ENCODE measurements at places on chromosomes 5 and 9. TPM values are rescaled to one million over a fixed set of nuclear protein-coding genes. Genes with fewer than 3 reads are reported as not detected.
A peak's percentile ranks its signal among the peaks of the same experiment; 100 is the strongest.

Gene GABRA6
- total RNA-seq = not detected

DNA sequence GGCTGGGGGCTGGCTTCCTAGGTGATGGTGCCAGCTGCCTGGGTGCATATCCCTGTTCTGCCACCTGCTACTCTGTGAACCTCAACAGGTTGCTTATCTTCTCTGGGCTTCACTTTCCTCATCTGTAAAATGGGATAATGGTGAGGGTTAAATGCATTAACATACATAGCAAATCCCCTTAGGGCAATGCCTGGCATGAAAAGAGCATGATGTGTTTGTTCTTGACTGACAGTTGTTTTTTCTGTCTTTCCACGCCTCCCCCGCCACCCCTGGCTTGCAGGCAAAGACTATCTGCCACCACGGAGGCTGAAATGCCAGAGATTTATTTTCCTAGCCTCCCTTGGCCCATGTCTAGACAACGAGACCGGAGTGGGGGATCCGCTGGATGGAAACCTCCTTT is 280.5 kb downstream of the NSG2 start:
- H3K36me3 ChIP-seq = no peaks in the 10 kb centered on the region
- H3K27me3 ChIP-seq = no peaks in the 10 kb centered on the region
- no peak for DNase-seq
- no peak overlapping the region for H3K27ac ChIP-seq

DNA sequence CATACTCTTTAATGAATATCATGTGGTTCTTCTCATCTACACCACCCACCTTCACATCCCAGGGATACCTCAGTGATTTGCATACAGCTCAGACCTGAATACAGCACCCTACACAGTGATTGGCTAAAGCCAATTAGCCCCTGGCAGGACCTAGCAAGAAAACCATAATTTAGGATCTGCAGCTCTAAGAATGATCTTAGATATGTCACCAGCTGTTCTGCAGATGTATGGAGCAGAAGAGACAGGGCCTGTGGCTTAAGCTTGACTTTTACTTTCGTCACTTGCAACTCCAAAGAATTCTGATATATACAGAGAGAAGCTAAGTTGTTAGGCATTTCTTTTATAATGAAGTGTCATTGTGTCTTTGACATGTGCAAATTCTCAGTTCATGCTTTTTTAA is 483.2 kb upstream of the C9orf72 start:
- H3K27me3 ChIP-seq = no peaks in the 10 kb centered on the region
- no peak for DNase-seq
- H3K27ac ChIP-seq = no peak overlapping the region
- H3K4me1 ChIP-seq = peaks cover 21% of the 10 kb centered on the region

DNA sequence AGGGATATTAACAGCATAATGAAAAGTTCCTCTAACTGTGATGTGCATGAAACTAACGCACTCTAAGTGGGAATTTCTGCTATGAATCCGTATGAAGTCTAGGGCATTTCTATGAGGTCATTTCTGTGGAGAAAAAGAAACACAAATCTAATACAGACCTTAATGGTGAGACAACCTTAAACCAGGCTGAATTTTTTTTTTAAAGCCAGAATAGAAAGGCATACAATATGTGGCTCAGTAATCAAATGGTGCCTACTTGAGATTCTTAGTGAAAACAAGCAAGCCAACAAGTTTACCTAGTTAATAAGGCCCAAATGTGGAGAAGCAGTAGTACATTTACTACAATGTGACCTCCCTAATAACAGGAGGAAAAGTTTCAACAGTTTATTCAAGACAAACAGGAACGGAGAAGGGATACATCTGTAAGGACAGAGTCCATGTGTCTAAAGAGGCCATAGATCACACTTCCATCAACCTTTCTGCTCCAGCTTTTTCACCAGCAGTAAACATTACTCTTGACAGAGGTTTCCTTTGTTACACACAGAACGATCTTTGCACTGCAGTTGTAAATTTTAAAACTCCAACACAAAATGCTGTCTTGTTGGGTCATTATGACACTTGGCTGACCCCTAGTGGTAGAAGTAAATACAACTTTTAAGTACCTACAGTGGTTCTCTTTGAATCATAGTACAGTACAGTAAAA is 26.2 kb downstream of the CARNMT1 start:
- H3K4me3 ChIP-seq = no peak overlapping the region
- H3K4me1 ChIP-seq = peaks cover 11% of the 10 kb centered on the region
- no peak overlapping the region for H3K27ac ChIP-seq
- peaks cover 14% of the 10 kb centered on the region for H3K36me3 ChIP-seq
- H3K27me3 ChIP-seq = no peaks in the 10 kb centered on the region
- no peak for DNase-seq

GRCh38 chr5:57736716-57737115 is 254.1 kb upstream of the ACTBL2 start:
- no peak for DNase-seq
- H3K4me1 ChIP-seq = peaks cover 35% of the 10 kb centered on the region
- H3K4me3 ChIP-seq = no peak overlapping the region
- H3K27ac ChIP-seq = peak overlapping the region; percentile 58
- H3K27me3 ChIP-seq = no peaks in the 10 kb centered on the region

DNA sequence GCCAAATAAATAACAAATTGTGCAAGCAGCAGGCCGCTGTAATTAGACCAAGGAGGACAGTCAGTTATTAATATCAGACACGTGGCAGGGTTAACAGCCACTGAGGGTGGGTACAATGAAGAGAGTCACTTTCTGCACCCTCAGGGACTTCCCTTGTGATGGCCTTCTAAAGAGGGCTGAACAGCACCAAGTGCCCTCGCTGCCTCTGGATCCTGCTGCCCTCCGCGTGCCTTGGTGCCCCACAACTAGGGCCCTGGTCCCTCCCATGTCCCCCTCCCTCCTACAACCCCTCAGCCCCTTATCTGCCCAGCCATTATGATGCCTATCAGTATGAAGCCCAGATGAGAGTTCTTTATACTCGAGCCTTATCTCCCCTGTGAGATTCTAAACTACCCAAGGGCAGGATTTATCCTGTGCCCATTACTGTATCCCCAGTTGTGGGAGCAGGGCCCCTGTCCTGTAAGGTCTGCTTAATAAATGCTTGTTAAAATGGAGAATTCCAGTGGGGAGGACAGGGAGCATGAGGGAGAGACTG is 37.3 kb downstream of the PCDH1 start:
- DNase-seq = no peak
- H3K4me1 ChIP-seq = peaks cover 39% of the 10 kb centered on the region
- H3K27me3 ChIP-seq = peaks cover 9% of the 10 kb centered on the region
- no peak overlapping the region for H3K4me3 ChIP-seq
- H3K27ac ChIP-seq = no peak overlapping the region

- H3K4me3 ChIP-seq = no peak overlapping the region
- H3K27ac ChIP-seq = no peak overlapping the region
- no peaks in the 10 kb centered on the region for H3K36me3 ChIP-seq
Observed at GRCh38 chr9:136144450-136144849, 25.8 kb upstream of the TMEM250 start.

Gene IL4
- not detected for total RNA-seq

GRCh38 chr5:159102311-159102934 is 2.7 kb upstream of the EBF1 start:
- H3K4me3 ChIP-seq = no peak overlapping the region
- no peaks in the 10 kb centered on the region for H3K36me3 ChIP-seq
- DNase-seq = no peak

Gene COMMD10
- total RNA-seq = 25.7 TPM

GRCh38 chr5:179494774-179495526 is 55.4 kb upstream of the RUFY1 start:
- no peak overlapping the region for H3K27ac ChIP-seq
- H3K27me3 ChIP-seq = peaks cover 11% of the 10 kb centered on the region
- no peak overlapping the region for H3K4me3 ChIP-seq
- no peak for DNase-seq
- no peaks in the 10 kb centered on the region for H3K36me3 ChIP-seq
- H3K4me1 ChIP-seq = no peaks in the 10 kb centered on the region

Gene REEP2
- 14.2 TPM for total RNA-seq

DNA sequence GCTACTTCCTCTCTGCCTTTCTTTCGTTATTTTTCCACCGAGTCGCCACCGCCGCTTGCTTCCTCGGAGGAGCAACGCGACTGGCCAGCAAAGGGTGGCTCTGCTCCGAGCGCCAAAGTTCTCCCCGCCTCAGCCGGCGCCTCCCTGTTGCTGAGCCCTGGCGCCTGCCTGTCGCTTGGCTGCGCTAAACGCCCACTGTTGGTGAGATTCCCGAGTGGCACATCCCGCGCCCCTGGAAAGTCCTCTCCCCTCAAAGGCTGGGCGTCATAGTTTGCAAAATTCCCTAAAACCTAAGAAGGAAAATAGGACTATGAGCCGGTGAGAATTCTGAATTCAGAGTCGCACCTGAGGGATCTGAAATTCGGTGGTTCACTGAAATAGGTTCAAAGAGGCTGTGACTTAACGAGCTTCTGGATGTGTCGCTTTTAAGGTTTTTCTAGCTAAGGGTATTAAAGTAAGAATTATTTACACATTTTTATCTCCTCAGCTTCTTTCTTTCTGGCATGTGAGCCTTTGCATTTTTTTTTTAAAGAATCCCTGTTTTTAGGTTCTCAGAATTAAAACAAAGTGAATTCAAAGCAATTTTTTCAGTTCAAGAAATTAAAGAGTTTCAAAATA is at the start of gene GRIN3A:
TSS of gene GRIN3A (minus strand) at position 82 of the 618 bp plus-strand sequence. CDS start 668 bp downstream, outside the sequence.
- DNase-seq = peak; percentile 18
- no peaks in the 10 kb centered on the region for H3K36me3 ChIP-seq
- peaks cover 9% of the 10 kb centered on the region for H3K4me1 ChIP-seq
- H3K27me3 ChIP-seq = peaks cover 92% of the 10 kb centered on the region
- no peak within 1 kb of the TSS for H3K27ac ChIP-seq

- no peaks in the 10 kb centered on the region for H3K27me3 ChIP-seq
- DNase-seq = no peak
- no peaks in the 10 kb centered on the region for H3K36me3 ChIP-seq
- no peak overlapping the region for H3K4me3 ChIP-seq
- H3K27ac ChIP-seq = no peak overlapping the region
Observed at GRCh38 chr9:71814226-71814625, 45.9 kb upstream of the CEMIP2 start.

Gene PCDHGC4
- total RNA-seq = 5.2 TPM

- no peak for DNase-seq
- H3K4me1 ChIP-seq = peaks cover 27% of the 10 kb centered on the region
- no peaks in the 10 kb centered on the region for H3K27me3 ChIP-seq
- no peak overlapping the region for H3K4me3 ChIP-seq
- peaks cover 2% of the 10 kb centered on the region for H3K36me3 ChIP-seq
Observed at GRCh38 chr5:38535248-38535750, 21.1 kb downstream of the LIFR start.

DNA sequence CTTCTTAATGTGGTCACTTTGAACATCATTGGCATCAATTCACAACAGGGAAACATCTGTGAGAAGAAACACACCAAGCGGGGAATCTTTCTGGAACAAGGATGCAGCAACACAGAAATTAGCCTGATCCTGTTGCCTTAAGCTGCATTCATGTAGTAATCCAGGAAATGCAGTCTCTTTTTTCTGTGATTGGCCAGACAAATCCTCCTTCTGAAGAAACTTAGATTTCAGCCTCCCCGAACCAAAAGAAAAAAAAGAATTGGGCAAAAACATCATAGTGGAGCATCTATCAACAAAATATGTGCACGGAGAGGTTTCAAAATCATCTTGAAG is 7.2 kb upstream of the XPA start:
- no peak overlapping the region for H3K4me3 ChIP-seq
- no peaks in the 10 kb centered on the region for H3K36me3 ChIP-seq
- DNase-seq = no peak

Gene SPINK4
- total RNA-seq = not detected

DNA sequence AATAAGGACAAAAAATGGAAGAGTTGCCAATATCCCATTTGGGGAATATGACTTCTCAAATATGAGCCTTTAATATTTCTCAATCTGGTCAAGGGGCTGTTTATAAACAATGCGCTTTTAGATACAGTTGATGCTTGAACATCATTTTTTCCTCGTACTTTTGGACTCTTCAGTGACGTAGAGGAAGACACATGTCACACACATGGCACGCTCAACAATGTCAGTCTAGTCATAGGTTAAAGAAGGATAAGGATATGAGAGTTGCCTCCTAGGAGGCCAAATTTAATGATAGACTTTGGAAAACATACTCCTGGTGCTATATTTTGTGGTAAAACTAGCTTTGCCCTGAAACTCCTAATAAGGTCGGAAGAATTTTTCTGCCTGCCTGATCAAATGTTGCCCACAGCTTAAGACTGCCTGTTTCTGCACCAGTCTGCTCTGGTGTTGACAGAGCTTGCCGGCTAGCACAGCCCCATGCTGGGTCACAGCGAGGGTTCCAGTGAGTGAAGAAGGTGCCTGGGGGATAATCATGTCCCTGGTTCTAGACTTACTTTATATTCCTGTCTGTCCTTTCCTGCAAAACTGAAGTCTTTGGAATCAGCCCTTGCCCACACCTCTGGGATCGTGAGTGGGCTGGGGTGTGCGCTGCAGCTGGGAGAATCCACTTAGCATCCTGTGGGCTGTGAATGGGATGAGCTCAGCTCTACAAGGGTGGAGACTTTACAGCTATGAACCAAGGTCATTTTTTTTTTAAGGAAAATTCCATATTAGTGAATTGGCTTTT is 230.8 kb upstream of the IRX4 start:
- H3K4me3 ChIP-seq = no peak overlapping the region
- H3K36me3 ChIP-seq = no peaks in the 10 kb centered on the region
- H3K27ac ChIP-seq = no peak overlapping the region
- peaks cover 4% of the 10 kb centered on the region for H3K4me1 ChIP-seq
- DNase-seq = no peak

Gene CHD1
- total RNA-seq = 47.6 TPM

GRCh38 chr5:160837749-160838593 is 14.0 kb downstream of the ATP10B start:
- H3K4me1 ChIP-seq = peaks cover 16% of the 10 kb centered on the region
- H3K27ac ChIP-seq = no peak overlapping the region
- no peak overlapping the region for H3K4me3 ChIP-seq
- DNase-seq = no peak
- H3K27me3 ChIP-seq = no peaks in the 10 kb centered on the region
- H3K36me3 ChIP-seq = no peaks in the 10 kb centered on the region

Gene PDE6A
- total RNA-seq = 0.18 TPM

GRCh38 chr9:7210854-7211637 is 453.3 kb downstream of the KDM4C start:
- H3K27ac ChIP-seq = no peak overlapping the region
- H3K4me3 ChIP-seq = no peak overlapping the region
- H3K27me3 ChIP-seq = peaks cover 1% of the 10 kb centered on the region
- no peaks in the 10 kb centered on the region for H3K4me1 ChIP-seq

Gene ANKRD18B
- 1.6 TPM for total RNA-seq

DNA sequence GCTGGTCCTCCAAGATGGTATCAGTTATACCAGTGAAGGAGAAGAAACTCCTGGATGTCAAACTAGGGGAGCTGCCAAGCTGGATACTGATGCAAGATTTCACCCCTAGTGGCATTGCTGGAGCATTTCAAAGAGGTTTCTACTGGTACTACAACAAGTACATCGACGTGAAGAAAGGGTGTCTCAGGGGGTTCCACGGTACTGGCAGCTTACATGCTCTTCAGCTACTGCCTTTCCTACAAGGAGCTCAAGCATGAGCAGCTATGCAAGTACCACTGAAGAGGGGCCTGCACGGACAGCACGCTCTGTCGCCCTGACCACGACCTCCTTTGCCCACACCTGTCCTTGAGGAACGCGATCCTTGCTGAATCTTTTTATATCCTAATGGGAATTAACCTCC is 19.5 kb downstream of the ACTL7B start:
- no peaks in the 10 kb centered on the region for H3K27me3 ChIP-seq
- no peak overlapping the region for H3K27ac ChIP-seq
- H3K36me3 ChIP-seq = no peaks in the 10 kb centered on the region
- DNase-seq = no peak

Gene SMC5
- 48.9 TPM for total RNA-seq

Gene AMACR
- 10.5 TPM for total RNA-seq

All from mesothelial cell of epicardium (in vitro differentiated cells).